Transverse colon (tissue), 4 donors: ENCODE measurements at places on chromosomes 2 and 18. TPM values are rescaled to one million over a fixed set of nuclear protein-coding genes. Genes with fewer than 3 reads are reported as not detected.

GRCh38 chr2:54103454-54104314 lies 11.7 kb upstream of the ACYP2 start:
- no peaks in the 10 kb centered on the region for H3K4me1 ChIP-seq
- peak; percentile 44 for DNase-seq
- no peak overlapping the region for H3K27ac ChIP-seq
- H3K36me3 ChIP-seq = no peaks in the 10 kb centered on the region
- H3K27me3 ChIP-seq = no peaks in the 10 kb centered on the region
- H3K4me3 ChIP-seq = no peak overlapping the region

The CD8B2 gene
- total RNA-seq = not detected

The CHRND gene
- not detected for total RNA-seq

DNA sequence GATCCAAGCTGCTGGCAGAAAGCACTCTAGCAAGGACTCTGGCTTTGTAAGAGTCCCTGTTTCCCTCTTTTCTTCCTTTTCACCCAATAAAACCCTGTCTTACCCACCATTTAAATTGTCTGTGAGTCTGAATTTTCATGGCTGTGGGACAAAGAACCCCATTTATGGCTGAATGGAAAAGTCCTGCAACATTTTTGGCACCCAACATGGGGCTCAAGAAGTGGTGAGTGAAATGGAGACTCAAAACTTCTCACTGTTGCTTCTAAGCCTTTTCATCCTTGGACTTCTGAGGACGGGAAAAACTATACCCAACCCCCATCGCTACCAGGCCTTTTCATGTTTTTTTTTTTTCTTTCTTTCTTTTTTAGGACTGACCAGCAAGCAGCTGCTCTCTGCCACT lies 329.5 kb upstream of the CWC22 start:
- no peak overlapping the region for H3K27ac ChIP-seq
- no peaks in the 10 kb centered on the region for H3K36me3 ChIP-seq
- H3K27me3 ChIP-seq = no peaks in the 10 kb centered on the region

DNA sequence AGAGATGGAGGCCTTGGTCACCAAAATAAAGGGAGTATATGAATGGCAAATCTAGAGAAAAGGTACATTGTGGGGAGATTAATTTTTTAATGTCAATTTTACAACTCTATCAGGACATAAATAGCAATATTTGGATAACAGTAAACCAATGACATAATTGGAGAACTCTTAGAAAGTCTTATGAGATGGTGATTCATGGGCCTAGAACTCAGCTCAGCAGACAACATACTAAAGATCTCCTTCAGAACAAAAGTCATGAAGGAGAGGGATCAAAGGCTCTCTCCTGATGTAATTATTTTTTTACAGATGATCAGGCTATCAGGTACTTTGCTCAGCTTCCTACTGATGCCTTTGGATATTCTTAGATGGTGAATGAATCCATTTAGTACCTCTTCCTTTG lies 90.0 kb downstream of the CRACDL start:
- no peaks in the 10 kb centered on the region for H3K36me3 ChIP-seq
- no peaks in the 10 kb centered on the region for H3K4me1 ChIP-seq
- H3K27ac ChIP-seq = no peak overlapping the region
- H3K4me3 ChIP-seq = no peak overlapping the region

The CFC1 gene
- total RNA-seq = not detected

The MBOAT2 gene
- total RNA-seq = 99.5 TPM

GRCh38 chr18:57561728-57562423 lies 24.6 kb downstream of the FECH start:
- no peaks in the 10 kb centered on the region for H3K27me3 ChIP-seq
- H3K4me1 ChIP-seq = no peaks in the 10 kb centered on the region
- no peak overlapping the region for H3K4me3 ChIP-seq

DNA sequence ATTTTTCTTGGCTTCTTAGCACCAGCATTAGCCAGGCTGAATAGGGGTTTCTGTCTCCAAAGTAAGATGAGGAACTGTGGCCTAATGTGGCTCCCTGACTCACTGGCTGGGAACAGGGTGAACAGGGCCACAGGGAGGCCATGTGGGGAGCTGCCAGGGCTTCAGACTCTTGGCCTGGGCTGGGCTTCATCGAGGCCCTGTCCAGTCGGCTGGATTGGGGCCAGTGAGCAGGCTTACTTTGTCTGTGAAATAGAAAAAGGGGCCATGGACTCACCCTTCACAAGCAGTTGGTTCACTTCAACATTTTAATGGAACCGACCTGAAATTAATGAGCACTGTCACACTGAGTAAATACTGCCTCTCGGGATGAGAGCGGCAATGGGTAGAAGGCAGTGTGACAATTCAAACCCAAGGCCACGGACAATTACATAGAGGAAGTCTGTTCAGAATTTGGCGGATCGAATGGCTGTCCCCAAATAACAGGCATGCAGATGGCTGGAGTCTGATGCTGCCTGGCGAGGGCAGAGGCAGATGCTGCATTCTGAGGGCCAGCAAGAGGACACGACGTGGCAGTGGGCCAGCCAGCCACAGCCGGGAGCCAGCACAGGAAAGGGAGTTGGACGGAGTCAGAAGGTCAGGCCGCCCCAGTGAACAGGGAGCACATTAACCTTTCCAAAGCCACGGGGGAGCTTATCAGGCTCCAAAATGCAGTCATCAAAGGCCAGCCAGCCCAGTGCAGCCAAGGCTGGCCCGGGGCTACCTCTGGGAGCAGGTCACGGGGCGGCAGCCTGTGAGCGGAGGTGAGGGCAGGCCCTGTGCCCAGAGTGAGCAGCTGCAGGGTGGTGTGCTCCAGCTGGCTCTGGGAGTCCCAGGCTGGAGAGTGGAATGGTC lies 146.6 kb upstream of the REV1 start:
- DNase-seq = no peak
- no peak overlapping the region for H3K4me3 ChIP-seq
- no peak overlapping the region for H3K27ac ChIP-seq
- H3K36me3 ChIP-seq = no peaks in the 10 kb centered on the region
